HepG2 (cell line): ENCODE measurements at places on chromosomes 1 and 21. TPM values are rescaled to one million over a fixed set of nuclear protein-coding genes. Genes with fewer than 3 reads are reported as not detected.

- peak; percentile 15 for DNase-seq
Measured at GRCh38 chr21:46099476-46099875, 1.6 kb downstream of the COL6A2 start.

GRCh38 chr1:214552174-214552608 is 789 bp upstream of the PTPN14 start:
- DNase-seq: peak; percentile 11

- no peak for DNase-seq
Measured at GRCh38 chr1:215508311-215508710, 58.8 kb upstream of the KCTD3 start.

- DNase-seq: no peak
Measured at GRCh38 chr1:9633493-9633892, 18.0 kb upstream of the PIK3CD start.

GRCh38 chr1:168960595-168960994 is 145.9 kb upstream of the ATP1B1 start:
- DNase-seq: peak; percentile 4

GRCh38 chr1:52676249-52676903 is 21.8 kb downstream of the COA7 start:
- DNase-seq: no peak

- no peak for DNase-seq
Measured at GRCh38 chr1:209010475-209011230, 572.9 kb upstream of the CAMK1G start.

- no peak for DNase-seq
Measured at GRCh38 chr1:212686069-212686468, 13.6 kb downstream of the BATF3 start.

- DNase-seq: peak; percentile 62
Measured at GRCh38 chr1:201385299-201385891, 7.9 kb upstream of the TNNT2 start.

DNA sequence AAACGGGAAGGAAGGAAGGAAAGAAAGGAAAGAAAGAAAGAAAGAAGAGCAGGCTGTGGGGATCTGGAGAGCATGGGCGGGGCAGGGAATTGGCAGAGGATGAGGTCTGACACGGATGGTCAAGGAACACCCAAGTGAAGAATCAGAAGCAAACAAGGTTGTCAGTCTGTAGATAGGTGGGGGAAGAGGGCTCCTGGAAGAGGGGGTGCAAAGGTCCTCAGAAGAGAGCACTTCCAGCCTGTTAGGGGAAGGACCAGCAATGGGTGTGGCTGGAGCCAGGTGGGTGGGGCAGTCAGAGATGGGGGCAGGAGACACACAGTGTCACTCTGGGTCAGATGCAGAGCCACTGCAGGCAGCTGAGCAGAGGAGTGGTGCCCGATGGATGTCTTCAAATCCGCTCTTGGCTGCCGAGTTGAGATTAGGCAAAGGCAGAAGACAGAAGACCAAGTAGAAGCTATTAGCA is 11.0 kb upstream of the PLA2G2C start:
- no peak for DNase-seq

GRCh38 chr1:217563179-217563578 is 67.7 kb downstream of the GPATCH2 start:
- DNase-seq: no peak

GRCh38 chr1:177864538-177865305 is 105.1 kb downstream of the SEC16B start:
- no peak for DNase-seq

DNA sequence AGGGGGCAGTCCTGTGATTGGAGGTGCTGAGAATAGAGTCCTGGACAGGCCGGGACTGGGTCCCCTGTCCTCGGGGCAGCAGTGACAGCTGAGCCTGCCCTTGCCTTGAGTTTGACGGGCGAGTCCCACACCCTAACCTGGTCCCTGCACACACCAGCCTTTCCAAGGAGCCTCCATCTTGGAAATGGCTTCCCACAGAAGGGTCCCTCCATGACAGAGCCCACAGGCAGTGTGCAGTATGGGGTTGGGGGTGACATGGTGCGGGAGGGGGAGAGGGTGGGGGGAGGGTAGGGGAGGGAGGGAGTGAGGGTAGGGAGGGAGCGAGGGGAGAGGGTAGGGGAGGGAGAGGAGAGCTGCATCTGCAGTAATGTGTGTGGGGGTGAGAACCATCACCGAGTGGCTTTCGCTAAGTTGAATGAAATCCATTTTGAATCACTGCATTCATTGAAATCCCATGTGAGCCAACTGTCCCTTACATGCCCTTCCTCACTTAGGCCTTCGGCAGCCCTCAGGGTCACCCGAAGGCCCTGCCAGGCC is 10.1 kb upstream of the TMEM52 start:
- DNase-seq: no peak

- no peak for DNase-seq
Measured at GRCh38 chr1:180136331-180136967, 18.2 kb upstream of the QSOX1 start.

- peak; percentile 4 for DNase-seq
Measured at GRCh38 chr1:219927956-219928790, at the start of gene SLC30A10. TSS of gene SLC30A10 (minus strand) at chr1:219928557. CDS start at chr1:219928440, 117 bp downstream.

DNA sequence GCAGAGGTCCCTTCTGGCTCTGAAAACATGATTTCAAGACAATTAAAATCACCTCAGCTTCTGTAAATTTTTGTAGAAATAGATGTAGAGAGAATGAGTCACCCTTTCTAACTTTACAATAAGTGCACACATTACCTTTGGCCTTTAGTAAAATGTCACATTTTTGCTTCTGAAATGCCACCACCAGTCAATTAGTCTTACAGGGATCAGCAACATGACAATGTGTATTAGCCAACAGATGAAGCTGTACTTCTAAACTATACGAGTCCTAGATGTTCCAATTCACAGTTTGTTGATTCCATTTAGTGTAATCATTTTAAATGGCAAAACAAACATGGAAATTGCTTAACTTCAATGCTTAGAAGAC is 23.1 kb downstream of the C21orf91 start:
- DNase-seq: peak; percentile 25

- DNase-seq: no peak
Measured at GRCh38 chr1:3727042-3727824, 25.0 kb upstream of the CCDC27 start.

DNA sequence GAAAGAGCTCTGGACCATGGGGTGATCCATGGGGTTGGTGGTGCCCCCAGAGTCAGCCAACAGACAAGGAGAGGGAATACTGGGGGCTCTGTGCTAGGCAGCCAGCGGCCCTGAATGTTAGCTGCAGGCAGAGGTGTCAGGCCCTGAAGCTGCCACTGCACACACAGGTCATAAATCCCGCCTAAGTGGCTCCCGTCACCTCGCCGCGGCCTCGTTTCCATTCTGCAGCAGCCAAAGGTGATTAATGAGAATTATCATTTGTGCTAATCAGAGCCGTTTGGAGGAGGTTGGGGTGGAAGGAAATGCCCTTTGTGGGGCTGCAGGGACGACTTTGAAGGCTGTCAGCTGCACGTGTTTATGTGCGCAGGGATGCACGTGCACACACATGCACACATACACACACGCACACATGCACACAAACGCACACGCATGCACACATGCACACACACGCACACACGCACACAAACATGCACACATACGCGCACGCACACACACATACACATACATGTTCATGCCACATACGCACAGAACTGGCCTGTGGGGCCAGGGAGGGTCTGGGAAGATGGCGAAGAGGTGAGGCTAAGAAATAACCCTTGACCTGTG is 88.8 kb upstream of the ARHGEF16 start:
- DNase-seq: no peak

- DNase-seq: no peak
Measured at GRCh38 chr1:78787544-78787943, 137.9 kb downstream of the IFI44 start.

DNA sequence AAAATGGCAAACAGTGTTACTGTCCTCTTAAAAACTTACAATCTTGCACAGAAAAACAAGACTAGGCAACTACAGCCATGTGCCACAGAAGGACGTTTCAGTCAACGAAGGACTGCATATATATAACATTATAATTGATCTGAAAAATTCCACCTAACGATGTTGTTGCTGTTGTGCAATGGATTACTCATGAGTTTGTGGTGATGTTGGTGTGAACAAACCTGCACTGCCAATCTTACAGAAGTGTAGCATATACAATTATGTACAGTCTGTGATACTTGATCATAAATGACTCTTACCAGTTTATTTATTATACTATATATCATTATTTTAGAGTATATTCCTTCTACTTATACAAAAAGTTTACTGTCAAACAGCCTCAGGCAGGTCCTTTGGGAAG is 6.8 kb upstream of the VAMP4 start:
- no peak for DNase-seq

DNA sequence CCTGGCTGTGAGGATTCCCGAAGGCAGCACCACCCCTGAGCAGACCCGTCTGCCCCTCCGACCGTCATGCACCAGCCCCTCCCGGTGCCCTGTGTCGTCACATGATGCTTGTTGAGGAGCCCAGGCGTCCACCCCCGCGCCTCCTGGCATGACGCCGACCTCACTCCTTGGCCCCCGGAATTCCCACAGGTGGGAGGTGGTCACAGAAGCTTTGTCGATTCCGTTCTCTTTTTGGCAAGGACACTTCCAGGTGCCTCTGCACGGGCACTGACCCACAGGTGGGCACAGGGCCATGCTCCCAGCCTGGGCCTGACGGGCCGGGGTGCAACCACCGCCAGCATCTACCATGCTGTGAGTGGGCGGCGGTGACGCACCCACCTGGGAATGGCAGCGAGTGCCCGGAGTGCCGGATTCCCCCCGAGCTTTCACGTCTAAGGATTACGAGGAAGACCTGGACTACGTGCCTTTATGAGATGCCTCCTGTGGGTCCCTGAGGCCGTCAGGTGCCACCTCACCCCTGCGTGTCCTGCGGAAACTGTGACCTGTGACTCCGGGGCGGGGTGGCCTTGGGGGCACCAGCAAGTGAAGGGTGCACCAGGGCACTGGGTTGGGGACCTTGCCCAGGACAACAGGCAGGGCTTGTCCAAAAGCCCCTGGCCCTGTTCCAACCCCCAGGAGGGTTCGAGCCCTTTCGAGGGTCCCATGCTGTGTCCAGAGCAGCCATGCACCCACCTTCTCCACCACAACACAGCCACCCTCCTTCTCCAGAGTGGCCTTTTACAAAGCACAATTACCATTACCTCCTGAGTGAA is 31.4 kb upstream of the COL6A1 start:
- no peak for DNase-seq

Gene PROX1
- 30.2 and 48.5 TPM in 2 replicates for total RNA-seq

Gene ACTA1
- total RNA-seq: 5.2 and 5.9 TPM in 2 replicates

Gene WNT4
- total RNA-seq: not detected in 2 replicates

Gene ADGRB2
- total RNA-seq: 0.09 TPM in 1 of 2 replicates, not detected in the other

Gene IFI44
- not detected in 2 replicates for total RNA-seq

Gene TGFBR3
- total RNA-seq: 44.8 and 76.5 TPM in 2 replicates

Gene KRTAP7-1
- total RNA-seq: not detected in 2 replicates

Gene TAL1
- total RNA-seq: not detected in 2 replicates

Gene FOXE3
- not detected in 2 replicates for total RNA-seq

Gene GNG4
- total RNA-seq: 27.1 and 37.9 TPM in 2 replicates

Gene PLA2G2F
- not detected in 2 replicates for total RNA-seq

Gene VCAM1
- total RNA-seq: not detected in 2 replicates

Gene ZFP69B
- total RNA-seq: 7.7 and 10.8 TPM in 2 replicates

Gene MYOM3
- 15.3 and 16.5 TPM in 2 replicates for total RNA-seq

Gene MPC2
- total RNA-seq: 136 and 167 TPM in 2 replicates

Gene CNN3
- total RNA-seq: 223 and 290 TPM in 2 replicates

Gene AHDC1
- total RNA-seq: 2.6 and 2.7 TPM in 2 replicates

Gene NUF2
- 39.4 and 44.9 TPM in 2 replicates for total RNA-seq

Gene SPTA1
- total RNA-seq: not detected in 2 replicates

Gene HIPK1
- total RNA-seq: 20.8 and 28.9 TPM in 2 replicates

Gene UMODL1
- not detected in 2 replicates for total RNA-seq
